ENCODE measurements at places on chromosomes 11 and 22.

DNA sequence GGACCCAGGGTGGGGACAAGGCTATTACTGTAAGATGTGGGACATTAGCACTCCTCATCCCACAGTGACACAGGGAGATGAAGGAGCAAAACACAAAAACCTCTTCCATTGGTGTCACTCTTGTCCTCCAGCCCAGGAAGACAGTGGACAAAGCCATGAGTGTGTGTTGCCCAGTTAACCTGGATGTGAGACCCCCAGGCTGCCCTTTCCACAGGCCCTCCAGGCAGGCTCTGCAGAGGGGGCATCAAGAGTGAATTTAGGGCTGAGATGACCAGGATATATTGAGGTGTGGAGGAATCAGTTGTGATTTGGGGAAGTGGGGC lies 111.3 kb downstream of the GGTLC2 start:
- DNase-seq, result no peak

DNA sequence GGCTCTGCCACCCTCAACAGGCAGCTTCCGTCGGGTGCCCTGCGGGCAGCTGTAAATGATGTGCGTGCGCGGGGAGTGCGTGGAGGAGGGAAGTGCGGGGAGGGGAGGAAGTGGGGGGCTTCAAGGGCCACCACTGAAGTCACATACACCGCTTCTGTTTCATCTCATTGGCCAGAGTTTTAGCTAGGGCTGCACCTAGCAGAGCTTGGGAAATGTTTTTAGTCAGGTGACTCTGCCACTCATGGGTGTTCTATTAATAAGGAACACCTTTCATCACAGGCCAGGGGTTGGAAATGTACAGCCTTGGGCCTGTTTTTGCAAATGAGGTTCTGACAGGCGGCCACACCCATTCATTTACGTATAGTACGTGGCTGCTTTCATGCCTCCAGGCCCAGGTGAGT lies 14.6 kb downstream of the FAM118A start:
- no peak for DNase-seq

DNA sequence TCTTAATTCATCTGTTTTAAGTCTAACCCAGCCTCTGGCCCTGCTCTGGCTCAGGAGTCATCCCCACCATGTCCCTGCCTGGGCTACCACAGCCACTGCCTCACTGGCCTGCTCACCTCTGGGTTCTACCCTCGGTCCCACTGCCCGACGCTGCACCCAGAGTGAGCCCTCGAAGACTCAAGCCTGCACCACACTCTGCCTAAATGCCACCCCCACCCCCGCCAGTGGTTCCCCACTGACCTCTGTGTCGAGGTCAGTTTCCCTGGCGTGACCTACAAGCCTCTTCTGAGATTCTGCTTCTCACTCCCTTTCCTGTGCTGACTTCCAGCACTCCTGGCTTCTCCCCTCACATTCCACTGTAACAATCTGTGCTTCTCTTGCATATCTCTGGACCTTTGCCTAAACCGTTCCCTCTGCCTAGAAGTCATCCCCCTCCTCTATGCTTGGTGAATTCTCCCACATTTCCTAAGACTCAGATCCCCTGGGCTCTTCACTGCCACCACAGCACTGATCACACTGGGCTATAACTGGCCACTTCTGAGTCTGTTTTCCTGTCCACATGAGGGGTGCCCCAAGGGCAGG lies 12.5 kb upstream of the PDE2A start:
- DNase-seq, result no peak

DNA sequence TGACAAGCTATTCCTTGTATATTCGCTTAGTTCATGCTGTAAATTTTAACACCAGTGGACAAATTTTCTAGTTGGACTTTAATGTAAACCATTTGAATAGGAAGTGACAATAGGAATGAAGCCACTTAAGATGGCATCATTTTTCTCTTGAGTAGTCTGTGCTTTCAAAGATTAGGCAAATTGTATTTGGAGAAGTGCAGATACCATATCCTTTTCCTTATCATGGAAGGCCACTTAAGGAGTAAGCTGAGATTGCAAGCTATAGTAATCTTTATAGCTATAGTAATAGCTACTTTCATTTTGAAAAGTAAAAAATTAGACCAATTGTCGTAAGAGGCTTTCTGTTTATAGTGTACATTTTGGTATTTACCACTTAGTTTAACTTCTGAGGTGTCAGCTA lies 12.8 kb downstream of the CAPRIN1 start:
- DNase-seq, result no peak

DNA sequence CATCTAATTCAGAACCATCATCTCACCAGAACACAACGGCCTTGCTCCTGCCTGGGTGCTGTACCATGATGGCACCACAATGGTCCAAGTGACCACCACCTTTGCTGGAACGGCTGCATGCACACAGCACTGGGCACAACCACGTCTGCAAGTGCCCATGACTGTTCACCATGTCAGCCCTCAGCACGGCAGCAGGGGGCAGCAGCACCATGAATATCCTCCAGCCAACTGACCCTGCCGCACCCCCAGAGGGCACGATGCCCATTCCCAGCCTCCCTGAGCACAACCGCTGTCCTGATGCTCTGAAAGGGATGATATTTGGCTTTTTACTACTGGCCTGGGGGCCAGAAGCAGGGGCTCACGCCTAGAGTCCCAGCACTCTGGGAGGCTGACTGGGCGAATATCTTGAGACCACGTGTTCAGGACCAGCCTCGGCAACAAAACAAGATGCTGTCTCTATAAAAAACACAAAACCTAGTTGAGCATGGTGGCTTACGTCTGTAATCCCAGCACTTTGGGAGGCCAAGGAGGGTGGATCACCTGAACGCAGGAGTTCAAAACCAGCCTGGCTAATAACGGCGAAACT lies 25.7 kb downstream of the DRD4 start:
- DNase-seq, result no peak

GRCh38 chr11:93001806-93002205 lies 32.4 kb downstream of the MTNR1B start:
- DNase-seq, result no peak

DNA sequence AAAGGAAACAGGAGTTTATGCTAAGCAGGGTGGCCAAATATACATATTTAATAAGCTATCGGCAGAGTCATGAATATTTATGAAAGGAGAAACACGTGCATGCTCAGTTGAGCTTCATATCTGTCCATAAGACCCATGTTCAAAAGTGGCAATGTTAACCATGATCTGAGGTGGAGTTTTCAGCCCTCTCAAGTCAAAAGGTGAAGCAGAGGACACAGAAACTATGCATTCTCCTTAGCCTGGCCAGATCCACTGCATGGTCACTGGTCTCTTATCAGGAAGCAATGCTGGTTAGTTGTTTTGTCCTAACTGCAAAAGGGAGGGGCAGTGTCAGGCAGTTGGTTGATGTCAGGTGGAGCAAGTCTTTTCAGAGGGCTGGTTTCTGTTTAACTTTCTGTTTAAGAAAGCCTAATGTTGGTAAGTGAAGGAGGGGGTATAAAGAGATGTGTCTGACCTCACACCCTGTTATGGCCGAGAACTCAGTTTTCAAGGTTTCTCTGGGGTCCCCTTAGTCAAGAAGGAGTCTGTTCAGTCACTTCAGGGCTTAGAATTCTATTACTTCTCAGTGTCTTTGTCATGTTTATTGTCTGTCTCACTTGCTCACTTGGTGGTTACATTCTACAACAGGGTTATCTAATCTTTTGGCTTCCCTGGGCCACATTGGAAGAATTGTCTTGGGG lies 5.5 kb upstream of the SELENOH start:
- no peak for DNase-seq

GRCh38 chr11:103279821-103280220 lies 170.6 kb downstream of the DYNC2H1 start:
- no peak for DNase-seq

DNA sequence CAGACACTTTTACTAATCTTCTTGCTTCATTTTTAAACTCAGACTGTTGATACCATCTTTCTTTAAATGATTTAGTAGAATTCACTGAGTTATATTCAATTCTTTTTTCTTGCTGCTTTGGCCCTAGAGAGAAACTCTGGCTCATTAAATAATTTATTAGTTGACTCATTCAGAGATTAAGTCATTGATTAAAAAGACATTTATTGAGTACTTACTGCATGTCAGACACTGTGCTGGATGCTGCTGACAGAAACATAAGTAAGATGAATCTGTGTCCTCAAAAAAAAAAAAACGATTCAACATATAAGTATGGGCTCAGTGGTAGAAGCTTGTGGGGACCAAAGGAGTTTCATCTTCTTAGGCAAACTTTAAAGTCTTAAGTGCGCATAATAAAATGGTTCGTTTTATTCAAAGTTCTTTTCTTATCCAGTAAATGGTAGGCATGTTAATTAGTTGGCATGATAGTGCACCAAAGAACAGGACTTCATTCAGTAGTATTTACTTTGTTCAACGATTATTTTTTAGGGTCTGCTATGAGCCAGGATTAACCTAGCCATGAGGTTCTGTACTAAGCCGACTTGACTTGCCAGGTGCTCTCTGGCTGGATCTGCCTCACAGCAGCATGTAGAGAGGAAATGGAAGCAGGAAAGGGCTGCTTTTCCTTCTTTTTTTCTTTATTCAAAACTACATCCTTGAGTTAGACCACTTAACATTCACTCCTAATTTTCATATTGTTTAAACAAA lies 281.0 kb upstream of the CTSC start:
- DNase-seq, result no peak

DNA sequence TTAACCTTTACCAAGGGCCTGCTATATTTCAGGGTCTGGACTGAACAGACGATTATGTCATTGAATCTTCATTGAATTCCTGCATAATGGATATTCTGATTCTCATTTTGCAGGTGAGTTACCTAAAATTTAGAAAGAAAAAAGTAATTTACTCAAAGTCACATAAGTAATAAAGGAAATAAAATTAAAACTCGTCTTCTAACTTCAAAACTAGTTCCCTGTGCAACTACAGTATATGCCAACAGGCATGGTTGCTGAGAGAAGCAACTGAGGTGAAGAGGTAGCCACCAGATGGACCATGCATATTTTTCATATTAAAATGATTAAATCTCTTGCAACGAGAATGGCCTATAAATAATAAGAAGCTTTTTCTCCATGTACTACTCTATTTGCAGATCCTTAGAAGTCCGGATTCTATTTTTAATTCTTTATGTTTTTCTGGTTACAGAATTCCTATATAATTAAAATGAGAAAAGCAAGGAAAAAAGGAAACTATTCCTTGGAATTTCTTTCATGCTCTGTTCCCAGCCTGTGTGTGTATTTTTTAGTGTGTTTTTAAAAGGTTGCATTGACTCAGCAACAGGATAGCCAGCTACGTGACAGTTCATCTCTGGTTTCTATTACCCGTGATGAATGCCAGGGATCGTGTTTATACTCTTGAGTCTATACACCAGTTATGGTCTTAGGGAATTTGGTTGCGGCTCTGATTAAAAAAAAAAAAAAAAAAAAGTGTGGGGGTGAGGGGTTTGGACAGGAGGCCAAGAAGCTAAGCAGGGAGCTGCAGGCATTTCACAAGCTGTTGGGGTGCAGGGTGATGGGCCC lies 186.8 kb downstream of the ETS1 start:
- DNase-seq, result no peak

- no peak for DNase-seq
These were observed 20.3 kb downstream of the PPM1F start for GRCh38 chr22:21932347-21932746.

- no peak for DNase-seq
These were observed 23.9 kb upstream of the PANX2 start for GRCh38 chr22:50146439-50147238.
